ENCODE measurements at places on chromosomes 6 and 20. TPM values are rescaled to one million over a fixed set of nuclear protein-coding genes. Genes with fewer than 3 reads are reported as not detected.
A peak's percentile ranks its signal among the peaks of the same experiment; 100 is the strongest.

DNA sequence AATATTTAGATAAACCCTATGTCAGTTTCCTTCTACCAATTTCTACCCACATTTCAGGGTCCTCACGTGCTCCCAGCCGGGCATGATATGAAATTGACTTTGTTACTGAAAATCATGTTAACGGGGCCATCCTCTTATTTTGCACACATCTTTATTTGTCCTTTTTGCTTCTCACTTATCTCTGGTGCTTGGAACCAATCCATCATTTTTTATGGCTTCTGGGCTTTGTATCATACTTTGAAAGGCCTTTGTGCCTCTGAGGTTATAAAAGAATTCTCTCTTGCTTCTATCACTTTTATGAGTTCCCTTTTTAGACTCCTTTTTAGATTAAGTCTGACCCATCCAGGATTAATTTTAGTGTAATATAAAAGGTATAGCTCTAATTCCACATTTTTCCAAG is 117.1 kb upstream of the PRND start:
- DNase-seq = no peak

- no peak for DNase-seq
Observed at GRCh38 chr6:84007871-84008270, 25.7 kb upstream of the MRAP2 start.

DNA sequence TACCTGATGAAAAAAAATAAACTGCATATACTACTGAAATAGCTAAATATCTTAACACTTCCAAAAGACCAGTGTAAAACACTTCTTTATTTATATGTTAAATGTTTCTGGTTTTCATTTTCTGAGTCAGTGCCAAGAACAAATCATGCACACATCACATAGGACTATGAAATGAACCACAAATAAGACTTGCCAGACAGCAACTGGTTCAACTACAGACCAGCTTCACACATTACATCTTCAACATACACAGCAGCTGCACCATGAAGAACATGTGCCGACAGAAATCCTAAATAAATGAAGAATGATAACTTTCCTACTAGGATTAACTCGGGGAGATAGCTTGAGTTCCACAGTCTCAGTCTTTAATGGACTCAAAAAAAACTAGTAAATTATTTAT is 168.3 kb upstream of the STXBP5 start:
- peak; percentile 41 for DNase-seq

DNA sequence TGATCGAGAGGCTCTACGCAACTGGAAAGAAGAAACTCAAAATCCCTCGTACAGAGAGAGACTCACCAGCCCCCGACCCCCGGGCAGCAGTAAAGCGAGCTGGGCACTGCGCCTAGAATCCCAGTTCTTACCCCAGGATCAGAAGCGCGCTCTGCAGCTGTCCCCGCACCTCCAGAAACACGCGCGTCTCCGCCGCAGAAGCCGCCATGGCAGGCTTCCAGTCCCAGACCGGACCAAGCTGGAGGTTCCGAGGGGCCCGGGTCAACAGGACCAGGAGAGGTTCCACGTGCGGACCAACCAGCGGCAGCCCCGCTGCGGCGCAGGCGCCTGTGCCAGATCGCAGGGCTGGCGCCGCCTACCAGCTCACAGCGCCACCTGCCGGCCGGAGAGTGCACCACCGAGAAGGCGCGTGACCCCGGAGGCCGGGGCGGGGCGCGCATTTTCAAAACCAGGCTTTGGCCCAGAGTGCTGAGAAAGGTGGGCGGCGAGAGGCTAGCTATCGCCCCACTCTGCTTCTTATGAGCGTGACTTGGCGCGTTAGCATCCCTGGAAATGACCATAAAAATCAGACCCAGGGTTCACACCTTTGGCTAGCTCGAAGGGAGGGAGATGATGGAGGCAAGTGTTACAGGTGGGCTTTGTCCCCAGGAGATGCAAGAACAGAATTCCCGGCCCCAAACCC is at the start of gene UBE3D:
TSS of gene UBE3D (minus strand) at position 331 of the 682 bp plus-strand sequence. CDS start at position 208, 123 bp downstream.
- peak; percentile 83 for DNase-seq

GRCh38 chr20:25057234-25058050 is 497 bp downstream of the ACSS1 start:
- DNase-seq = peak; percentile 37

DNA sequence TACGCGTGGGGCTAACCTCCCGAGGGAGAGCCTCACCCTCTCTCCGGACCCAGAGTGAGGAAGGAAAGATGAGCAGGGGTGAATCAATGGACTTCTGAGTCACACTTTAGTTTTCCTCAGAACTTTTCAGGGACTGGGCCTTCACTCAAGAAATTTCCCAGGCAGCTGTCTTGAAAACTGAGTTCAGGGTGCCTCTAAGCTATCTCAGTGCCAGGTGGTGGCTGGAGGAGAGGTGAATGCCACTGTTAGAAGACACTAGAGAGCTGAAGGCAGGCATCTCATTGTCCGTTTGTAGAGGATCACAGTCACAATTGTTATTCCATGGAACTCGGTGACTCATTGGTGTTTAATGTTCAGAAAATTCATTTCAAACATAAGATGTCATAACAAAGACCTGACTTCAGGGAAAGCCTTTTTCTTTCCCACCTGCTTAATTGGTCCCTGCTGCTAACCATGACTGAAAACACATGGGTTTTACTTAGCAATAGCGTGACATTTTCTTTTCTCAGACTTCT is 5.3 kb upstream of the SERPINB6 start:
- DNase-seq = no peak

DNA sequence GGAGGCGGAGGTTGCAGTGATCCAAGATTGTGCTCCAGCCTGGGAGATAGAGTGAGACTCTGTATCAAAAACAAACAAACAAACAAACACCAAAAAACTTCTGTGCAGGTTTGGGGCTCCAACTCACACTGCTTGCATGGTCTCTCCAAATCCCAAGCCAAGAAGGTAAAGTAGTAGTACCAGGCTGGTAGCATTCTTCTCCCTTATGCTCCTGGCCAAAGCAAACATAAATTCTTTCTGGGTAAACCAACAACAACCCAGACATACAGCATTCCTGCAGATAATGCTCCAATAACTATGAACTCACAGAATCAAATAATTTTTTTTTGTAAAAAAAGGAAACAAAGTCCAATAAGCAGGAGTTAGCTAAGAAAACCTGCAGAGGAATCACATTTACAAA is 57.8 kb upstream of the KLHL31 start:
- no peak for DNase-seq

DNA sequence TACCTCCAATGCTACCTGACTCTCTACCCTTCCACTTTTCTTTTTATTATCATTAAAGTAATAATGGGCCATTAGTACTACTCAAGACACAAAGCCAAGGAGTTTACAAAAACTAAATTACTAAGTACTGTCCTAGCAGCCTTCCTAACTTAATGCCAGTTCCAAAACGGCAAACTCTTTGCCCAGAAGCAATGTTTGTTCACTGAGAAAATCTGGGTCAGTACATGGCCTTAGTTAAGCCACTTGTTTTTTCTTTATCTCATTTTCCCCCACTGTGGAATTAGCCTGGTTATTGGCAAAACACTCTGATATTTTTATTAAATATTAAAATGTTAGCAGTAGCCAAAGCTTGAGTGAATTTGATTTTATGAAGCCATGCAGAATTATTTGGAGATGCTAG is 242.4 kb downstream of the KCNQ5 start:
- no peak for DNase-seq

- no peak for DNase-seq
Observed at GRCh38 chr6:118872726-118873125, 21.2 kb upstream of the ASF1A start.

DNA sequence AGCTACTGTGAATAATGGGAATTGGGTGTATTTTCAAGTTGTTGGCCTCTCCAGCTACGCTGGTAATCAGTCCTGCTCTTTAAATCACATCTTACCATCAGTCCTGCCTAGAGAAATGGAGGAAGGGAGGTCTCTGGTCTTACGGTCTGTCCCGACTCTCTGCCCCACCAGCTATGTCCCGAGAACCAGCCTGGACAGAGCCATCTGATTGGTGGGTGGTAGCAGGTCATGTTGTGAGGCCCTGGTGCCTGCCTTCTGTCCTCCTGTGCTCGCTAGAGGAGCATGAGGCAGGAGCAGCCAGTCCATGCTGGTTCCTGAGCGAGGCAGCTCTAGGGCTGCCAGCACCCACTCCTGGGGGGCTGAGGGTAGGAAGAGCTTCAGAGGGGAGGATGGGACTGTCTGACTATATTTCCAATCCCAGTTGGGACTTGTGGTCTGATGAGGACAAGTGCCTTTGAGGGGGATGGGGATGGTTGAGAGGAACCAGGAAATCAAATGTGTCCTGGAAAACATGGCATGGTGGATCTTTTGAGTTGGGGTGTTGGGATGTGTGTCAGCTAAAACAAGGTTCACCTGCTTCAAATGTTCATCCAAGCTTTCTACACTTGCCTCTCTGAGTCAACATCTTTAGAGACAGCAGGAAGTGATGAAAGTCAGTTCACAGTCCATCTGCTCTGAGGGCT is 33.0 kb downstream of the SYNJ2 start:
- DNase-seq = no peak

- DNase-seq = no peak
Observed at GRCh38 chr20:21520702-21521595, 7.1 kb upstream of the NKX2-2 start.

DNA sequence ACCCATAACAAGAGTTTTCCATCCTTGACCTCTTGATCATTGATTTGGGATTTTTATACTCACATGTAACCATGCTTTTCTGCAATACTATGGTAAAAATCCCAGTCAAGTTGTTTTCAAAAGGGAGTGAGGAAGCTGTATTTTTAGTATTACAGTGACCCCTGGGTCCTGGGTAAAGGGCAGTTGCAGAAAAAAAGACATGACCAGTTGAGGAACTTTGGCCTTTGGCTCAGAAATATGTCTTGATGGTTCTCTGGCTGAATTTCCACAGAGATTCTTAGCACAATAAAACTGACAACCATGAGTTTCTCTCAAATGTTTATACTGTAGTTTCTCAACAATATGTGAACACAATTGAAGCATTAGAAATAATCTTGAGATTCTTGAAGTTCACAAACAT is 28.6 kb upstream of the PRL start:
- DNase-seq = no peak

DNA sequence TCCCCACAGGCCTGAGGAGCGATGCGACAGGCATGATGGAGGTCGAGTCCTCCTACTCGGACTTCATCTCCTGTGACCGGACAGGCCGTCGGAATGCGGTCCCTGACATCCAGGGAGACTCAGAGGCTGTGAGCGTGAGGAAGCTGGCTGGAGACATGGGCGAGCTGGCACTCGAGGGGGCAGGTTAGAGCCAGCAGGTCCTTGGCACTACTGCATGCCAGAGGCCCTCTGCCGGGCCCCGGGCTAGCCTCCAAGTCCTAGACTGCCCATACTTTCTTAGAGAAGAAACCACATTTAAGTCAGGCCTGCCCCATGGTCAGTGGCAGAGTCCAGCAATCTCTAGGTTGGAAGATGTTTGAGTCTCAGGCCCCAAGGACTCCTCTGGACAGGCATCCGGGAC is 32.1 kb downstream of the PKIG start:
- DNase-seq = no peak

- DNase-seq = no peak
Observed at GRCh38 chr20:58433759-58434158, 44.7 kb downstream of the VAPB start.

DNA sequence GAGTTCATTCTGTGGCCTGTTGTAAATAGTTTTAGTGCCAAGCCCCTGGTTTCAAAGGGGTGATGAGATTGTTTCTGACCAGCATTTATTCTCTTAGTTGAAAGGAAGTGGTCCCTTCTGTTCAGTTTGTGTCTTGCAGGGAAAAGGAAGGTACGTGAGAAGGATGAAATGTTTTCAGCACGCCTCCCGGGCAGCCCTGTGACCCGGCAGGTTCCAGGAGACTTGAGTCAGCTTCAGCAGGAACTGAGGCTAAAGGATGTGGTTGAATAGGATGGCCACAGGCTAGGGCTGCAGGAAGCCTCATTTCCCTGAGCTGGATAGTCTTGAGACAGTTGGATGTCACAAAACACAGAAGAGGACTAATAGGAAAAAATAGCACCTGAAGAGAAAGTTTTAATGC is 132.4 kb upstream of the SYNDIG1 start:
- DNase-seq = no peak

DNA sequence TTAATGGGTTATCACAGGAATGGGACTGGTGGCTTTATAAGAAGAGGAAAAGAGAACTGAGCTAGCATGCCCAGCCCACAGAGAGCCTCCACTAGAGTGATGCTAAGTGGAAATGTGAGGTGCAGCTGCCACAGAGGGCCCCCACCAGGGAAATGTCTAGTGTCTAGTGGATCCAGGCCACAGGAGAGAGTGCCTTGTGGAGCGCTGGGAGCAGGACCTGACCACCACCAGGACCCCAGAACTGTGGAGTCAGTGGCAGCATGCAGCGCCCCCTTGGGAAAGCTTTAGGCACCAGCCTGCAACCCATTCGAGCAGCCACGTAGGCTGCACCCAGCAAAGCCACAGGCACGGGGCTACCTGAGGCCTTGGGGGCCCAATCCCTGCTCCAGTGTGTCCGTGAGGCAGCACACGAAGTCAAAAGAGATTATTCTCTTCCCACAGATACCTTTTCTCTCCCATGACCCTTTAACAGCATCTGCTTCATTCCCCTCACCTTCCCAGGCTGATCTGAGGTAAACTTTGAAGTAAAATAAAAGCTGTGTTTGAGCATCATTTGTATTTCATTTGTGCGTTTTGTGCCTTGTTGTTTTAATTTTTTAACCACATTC is 4.4 kb downstream of the HLA-E start:
- DNase-seq = no peak

DNA sequence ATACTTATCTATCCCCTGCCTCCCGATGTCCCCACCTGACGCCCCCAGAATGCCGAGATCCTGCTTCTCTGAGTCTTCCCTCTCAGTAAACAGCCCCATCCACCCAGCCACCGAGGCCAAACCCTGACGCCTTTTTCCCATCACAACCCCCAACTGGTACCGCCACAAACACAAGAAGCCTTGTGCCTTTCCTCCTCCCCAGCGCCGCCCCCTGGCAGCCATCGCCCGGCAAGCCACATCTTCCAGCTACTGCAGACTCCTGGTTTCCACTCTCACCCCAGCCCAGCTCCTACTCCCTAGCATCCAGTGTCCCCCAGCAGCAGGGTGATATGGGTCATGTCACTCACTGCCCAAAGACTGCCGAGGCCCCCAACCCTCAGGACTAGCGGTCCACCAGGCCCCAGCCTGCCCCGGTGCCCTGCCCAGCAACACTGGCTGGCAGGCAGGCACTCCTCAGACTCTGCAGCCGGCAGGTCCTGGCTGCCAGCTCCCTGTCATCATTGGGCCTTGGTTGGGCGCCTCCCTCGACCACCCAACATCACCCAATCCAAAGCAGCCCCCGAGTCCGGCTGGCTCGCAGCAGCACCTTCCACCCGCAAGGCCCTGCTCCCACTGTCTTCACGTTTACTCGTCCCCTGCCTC is 11.2 kb downstream of the TCFL5 start:
- DNase-seq = no peak

Gene MAS1
- total RNA-seq = 0.04 TPM

Gene TINAG
- total RNA-seq = not detected

Gene HEY2
- 0.22 TPM for total RNA-seq

Gene CD93
- total RNA-seq = not detected

Gene MAP1LC3A
- 0.10 TPM for total RNA-seq

Gene CAP2
- total RNA-seq = 15.1 TPM

Gene KCNQ5
- not detected for total RNA-seq

Gene SEL1L2
- total RNA-seq = not detected

Gene FAM83C
- total RNA-seq = 0.10 TPM

Gene WFDC2
- 5.0 TPM for total RNA-seq

Measured in SJCRH30 (cell line).